ENCODE measurements at places on chromosomes 6 and 20.

DNA sequence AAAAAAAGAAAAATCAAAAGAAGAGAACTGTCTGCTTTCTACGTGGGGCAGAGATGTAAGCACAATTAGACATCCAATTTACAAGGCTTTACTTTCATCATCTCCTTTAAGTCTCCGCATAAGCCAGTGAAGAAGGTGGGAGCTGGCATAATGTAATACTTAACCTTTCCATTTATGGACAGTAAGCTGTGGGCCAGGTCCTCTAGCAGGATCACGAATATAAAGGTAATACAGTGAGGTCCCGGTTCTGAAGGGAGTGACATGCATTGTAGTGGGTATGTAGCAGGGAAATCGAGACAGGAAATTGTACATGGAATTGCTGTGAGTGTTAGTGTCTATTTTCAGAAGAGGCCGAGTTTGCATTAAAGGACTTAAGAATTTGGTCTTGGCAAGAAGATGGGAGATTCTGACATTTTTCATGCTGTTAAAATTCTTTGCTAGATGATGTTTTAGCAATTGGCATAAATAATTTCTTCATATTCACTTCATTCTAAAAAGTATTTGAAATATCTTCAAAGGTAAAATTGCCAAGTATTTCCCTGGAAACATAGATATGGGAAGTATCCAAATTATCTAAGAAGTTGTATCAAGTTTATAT is 20.4 kb upstream of the POPDC3 start:
- no peak for DNase-seq

DNA sequence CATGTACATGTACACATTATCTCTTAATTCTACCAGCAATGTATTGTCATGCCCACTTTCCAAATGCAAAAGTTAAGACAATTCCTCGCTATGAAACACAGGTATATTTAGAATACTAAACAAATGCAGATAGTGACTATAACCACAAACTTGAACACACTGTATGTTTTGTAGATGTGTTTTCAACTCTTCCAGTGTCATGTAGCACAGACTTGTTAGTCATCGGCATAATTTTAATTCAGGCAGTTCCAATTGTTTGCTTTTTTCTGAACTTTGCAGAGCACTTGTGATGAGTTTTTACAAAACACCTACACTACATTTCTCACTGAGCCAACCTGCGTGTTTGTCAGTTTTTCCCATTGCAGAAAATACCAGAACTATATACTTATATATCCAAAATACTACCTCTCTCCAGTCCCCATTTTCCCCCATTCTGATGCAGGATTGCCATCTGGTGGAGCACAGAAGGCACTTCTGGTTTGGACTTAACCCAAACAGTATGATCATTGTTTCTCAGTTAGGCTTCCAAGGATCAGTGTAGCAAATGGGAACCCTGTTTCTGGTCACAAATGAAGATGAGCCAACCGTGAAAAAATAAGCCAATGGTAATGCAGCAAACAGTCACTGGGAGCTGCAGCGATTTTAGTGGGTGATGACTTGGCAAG is 143.4 kb downstream of the ADGRB3 start:
- DNase-seq, result peak; percentile 75

DNA sequence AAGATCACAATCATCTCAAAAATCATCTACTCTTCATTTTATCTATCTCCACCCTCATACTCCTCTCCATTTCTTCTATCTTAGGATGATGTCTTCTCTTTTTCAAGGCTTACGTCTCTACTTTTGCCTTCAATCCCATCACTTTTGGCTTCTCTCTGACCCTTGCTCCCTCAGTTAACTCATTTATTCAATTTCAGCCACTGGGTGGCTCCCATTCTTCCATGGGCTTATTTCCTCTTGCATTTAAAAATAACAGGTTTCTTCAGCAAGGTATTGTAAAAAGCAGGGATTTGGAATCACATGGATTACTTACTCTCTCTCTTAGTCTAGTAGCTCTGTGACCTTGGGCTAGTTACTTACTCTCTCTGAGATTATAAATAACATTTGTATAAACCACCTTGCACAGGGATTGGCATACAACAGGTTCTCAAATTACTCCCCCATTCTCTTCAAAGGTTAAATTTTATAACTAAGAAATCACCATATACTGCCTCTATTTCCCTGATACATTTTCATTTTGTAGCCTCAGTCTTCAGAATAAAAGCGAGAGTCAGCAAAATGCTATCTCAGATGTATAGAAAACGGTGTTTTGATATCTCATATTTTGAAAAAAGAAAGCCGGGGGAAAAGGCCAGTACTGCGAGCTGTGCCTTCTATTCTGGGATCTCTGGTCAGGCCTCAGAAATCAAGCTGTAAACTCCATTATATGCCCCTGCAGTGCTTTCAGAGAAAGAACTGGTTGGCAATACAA is 5.5 kb downstream of the ZSCAN12 start:
- no peak for DNase-seq

- peak; percentile 75 for DNase-seq
Observed at GRCh38 chr6:136791296-136792094, 782 bp downstream of the MAP3K5 start.

DNA sequence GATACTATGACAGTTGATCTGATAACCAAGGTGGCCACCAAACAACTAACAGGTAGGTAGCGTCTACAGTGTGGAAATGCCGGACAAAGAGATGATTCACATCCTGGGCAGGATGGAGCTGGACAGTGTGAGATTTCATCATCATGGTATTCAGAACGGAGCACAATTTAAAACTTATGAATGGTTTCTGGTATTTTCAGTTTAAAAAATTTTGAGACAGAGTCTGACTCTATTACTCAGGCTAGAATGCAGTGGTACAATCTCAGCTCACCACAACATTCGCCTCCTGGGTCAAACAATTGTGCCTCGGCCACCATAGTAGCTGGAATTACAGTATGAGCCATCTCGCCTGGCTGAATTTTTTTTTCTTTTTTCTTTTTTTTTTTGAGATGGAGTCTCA is 43.8 kb downstream of the CEP57L1 start:
- no peak for DNase-seq

- DNase-seq, result no peak
Observed at GRCh38 chr6:13695252-13695651, 16.4 kb downstream of the RANBP9 start.

DNA sequence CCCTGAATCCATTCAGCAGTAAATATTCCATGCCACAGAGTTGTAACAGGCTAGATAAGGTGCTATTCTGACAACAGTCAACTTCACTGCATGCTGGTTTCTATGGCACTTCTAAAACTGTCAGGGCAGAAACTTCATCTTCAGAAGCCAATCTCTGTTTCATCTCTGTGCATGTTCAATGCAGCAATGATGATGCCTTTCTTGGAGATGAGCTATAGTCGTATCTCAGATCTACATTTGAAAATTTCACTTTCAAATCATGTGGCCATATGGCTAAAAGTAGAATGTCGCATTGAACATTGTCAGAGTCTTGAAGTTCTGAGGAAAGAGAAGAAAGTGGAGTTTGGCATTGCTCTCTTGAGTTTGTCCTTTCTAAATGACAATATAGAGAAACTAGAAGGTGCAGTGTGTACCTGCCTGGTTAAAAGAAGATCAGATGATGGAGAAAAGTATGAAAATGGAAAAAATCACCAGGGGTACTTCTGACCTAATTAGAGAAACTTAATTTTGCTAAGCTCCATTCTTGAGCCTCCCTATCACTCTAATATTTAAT is 49.0 kb upstream of the VSTM2L start:
- DNase-seq, result no peak

DNA sequence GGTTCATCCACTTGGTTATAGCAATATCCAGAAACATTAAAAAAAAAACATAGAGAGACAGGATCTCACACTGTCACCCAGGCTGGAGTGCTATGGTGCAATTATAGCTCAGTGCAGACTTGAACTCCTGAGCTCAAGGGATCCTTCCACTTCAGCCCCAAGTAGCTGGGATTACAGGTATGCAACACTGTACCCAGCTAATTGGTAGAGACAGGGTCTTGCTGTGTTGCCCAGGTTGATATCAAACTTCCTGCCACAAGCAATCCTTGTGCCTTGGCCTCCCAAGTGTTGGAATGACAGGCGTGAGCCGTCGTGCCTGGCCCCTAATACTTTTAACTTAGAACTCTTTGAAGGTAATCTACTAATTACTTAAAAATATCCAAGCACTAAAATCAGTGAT is 818 bp upstream of the SLC17A1 start:
- DNase-seq, result no peak

DNA sequence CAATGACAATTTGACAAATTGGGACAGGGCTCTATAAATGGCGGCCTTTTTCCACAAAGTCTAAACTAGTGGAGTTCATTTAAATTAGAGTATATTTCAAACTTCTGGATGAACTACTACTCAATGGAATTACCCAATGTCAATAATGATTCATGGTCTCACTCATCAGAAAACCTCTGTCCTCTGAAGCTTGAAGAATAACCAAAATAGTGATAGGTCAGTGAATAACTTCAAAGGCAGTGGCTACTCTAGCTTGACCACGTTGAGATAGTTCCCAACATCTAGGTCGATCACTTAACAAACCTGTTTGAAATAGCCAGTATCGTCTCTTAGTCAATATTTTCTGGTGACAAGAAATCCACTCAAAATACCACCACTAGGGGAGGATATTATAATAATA is 197.6 kb downstream of the HDGFL1 start:
- no peak for DNase-seq

GRCh38 chr6:107179004-107179403 is 63.7 kb upstream of the BEND3 start:
- peak; percentile 39 for DNase-seq

- no peak for DNase-seq
Observed at GRCh38 chr6:148747145-148747470, 278 bp downstream of the UST start.

GRCh38 chr6:44650947-44651346 is 263.4 kb downstream of the CDC5L start:
- no peak for DNase-seq

DNA sequence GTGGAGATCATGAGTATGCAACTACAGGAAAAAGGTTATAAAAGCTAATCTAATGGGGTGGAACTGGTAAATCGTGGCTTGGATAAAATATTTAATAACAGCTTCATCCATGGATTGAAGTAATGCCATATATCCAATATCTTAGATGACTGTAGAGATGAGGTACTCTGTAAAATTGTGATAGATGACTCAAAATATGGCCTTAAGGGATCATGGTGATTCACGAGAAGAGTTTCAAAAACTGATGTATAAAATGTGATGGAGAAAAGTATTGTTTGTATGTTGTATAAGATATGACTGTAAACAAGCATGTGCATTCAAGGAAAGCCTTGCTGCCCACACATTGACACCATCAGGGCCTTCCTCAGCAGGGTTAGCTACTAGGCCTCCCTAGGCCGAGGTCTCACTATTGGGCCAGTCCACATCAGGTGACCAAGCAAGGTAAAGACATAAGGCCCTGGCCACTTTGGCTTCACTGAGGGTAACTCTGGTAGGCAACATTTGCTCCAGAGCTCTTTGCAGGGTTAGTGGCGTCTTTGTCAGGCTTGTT is 17.7 kb upstream of the CCN6 start:
- DNase-seq, result no peak

DNA sequence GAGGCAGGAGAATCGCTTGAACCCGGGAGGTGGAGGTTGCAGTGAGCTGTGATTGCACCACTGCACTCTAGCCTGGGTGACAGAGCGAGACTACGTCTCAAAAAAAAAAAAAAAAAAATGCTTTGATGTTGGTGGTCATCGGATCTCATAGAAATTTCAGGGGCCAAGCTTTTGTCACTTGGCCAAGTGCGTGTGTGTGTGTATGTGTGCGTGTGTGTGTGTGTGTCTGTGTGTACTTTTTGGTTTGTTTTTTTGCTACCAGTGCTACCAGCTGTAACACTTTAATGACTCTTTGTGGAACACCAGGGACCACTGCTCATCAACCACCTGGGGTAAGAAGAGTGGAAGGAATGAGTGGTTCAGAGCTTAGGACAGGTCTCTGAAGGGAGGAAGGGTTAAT is 49.7 kb downstream of the TRAF3IP2 start:
- DNase-seq, result no peak

DNA sequence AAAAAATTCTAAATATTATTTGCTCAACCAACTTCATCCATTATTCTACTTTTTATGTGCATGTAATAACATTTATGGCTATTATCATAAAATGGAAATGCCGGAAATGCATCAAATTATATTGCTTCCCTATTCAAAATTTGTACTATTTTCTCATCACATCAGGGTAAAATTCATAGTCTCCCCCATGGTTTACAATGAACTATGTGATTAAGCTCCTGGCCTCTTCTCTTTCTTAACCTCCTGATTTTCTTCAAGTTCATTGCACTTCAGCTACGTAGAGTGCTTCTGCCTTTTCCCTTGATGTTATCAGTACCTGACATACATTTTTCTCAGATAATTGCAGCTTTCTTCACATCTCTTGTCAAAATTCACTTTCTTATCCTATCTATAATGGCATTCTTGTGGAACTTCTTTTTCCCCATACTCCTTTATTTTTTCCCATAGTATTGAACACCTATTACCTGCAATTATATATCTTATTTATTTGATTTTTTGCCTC is 699.1 kb upstream of the ADGRB3 start:
- DNase-seq, result no peak

DNA sequence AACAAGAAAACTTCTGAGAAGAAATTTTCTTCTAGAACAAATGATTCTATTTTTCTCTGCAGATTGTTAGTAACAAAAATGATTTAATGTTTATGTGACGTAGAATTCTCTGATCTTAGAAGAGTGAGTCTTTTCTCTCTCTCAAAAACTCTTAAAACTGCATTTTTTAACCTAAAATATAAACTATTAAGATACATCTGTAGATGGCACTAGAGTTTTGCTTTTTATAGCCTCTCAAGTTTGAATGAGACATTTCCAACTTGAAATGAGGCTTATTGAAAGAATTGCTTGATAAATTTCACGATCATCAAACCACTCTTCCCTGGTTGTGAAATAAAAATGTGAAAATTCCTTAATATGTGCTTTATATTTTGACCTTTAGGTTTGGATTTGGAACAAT is 53.8 kb downstream of the PHF3 start:
- no peak for DNase-seq

DNA sequence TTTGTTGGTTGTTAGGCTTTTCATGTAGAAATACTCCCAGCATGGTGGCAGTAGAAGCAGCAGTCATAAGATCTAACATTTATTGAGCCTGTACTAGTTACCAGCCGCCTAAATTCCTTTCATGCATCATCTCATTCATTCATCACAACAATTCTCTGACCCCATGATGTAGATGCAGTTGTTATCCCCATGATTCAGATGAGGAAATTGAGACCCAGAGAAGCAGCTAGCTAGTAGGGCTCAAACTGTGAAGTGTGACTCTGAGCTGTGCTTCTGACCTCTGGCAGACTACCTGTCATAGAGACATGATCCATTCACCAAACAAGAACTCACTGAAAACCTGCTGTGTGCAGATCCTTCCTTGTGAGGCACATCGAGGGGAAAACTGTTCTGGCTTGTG is 16.9 kb downstream of the RREB1 start:
- DNase-seq, result no peak

- peak; percentile 68 for DNase-seq
Observed at GRCh38 chr6:56891754-56892153, 63.2 kb upstream of the BEND6 start.

GRCh38 chr6:21305893-21306332 is 287.6 kb upstream of the SOX4 start:
- DNase-seq, result no peak

GRCh38 chr6:4565301-4566250 is 210.6 kb upstream of the CDYL start:
- DNase-seq, result no peak

Data from NCI-H524 (cell line).